ENCODE measurements at places on chromosomes 4 and X.

GRCh38 chr4:163810755-163811154 lies 316.3 kb downstream of the TMA16 start:
- DNase-seq, result no peak

DNA sequence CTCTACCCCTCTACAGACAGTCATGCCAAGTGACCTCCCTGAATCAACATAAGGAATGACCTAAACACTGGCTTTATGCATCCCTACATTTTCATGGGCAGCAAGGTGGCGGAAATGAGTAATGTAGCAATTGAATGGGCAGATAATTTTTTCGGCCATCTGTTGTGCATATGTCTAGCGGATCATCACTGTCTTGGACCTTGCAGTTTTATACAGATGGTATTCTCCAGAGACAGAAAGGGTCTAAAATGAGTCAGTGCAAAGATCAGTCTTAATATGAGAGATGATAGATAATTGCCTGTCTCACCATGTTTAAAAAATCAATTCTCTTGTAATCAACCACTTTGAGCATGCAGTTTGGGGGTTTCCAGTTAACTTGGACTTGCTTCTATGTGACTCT lies 177.3 kb upstream of the DKK2 start:
- no peak for DNase-seq

- DNase-seq, result no peak
Observed at GRCh38 chr4:82266345-82266744, 107.4 kb downstream of the HNRNPD start.

- no peak for DNase-seq
Observed at GRCh38 chr4:108001540-108002135, 11.9 kb downstream of the HADH start.

DNA sequence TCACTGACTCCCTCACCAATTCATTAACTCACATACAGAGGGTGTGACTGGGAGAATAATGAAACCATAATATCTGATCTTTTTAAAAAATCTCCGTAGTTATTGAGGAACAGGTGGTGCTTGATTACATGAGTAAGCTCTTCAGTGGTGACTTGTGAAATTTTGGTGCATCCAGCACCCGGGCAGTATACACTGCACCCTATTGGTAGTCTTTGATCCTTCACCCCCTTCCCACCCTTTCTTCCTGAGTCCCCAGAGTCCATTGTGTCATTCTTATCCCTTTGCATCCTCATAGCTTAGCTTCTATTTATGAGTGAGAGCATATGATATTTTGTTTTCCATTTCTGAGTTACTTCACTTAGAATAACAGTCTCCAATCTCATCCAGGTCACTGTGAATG lies 1143.8 kb downstream of the PCDH19 start:
- DNase-seq, result no peak

DNA sequence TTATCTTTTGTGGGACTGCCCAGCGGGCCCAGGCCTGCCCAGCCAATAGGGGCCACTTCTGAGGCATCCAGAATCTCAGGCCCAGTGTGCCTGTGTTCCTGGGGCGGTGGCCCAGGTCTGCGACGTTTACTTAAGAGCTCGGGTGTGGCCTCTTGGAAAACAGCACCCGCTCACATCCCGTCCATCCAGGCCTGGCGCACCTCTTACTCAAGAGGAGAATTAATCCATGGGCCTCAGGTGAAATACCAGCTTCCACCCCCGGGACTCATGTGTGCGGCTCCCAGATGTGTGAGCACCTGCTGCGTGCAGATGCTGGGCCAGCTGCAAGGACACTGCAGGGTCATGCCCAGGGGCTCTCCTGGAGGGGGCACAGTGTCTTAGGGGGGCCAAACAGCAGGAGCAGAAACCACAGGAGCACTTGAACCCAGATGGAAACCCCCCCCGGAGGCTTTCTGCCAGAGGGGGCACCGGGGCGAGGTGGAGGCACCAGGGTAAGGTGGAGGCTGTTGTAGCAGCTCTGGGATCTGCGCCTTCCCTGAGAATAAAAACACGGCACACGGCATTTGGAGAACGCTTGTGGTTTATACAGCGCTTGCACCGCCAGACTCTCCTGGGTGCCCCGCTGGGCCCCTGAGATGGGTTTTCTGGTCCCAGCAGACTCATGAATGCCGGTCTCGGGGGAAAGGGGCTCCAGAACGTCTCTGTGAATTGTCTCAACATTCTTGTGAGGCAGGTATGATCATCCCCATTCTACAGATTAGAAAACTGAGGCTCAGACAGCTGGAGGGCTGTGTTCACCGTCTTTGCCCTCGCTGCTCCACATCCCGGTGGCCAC lies 2.8 kb downstream of the PSAPL1 start:
- no peak for DNase-seq

DNA sequence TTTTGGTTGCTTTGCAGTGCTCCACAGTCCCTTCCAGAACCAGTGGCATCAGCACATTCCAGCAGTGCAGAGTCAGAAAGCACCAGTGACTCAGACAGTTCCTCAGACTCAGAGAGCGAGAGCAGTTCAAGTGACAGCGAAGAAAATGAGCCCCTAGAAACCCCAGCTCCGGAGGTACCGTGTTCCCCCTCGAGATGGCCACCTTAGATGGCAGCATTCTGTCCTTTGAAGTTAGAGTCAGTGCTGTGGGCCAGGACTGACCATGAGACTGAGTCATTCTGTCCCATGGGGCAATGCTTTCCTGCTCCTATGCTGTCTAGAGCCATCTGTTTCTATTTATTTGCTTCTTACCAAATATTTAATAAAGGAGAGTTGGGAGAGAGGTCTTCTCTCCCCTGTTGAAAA lies 112.3 kb downstream of the KLHL8 start:
- peak; percentile 90 for DNase-seq

- no peak for DNase-seq
Observed at GRCh38 chr4:2646396-2647149, 109.6 kb downstream of the TNIP2 start.

- DNase-seq, result no peak
Observed at GRCh38 chr4:100898844-100899243, 381.0 kb upstream of the EMCN start.

- DNase-seq, result no peak
Observed at GRCh38 chr4:3749081-3749480, 17.1 kb upstream of the ADRA2C start.

DNA sequence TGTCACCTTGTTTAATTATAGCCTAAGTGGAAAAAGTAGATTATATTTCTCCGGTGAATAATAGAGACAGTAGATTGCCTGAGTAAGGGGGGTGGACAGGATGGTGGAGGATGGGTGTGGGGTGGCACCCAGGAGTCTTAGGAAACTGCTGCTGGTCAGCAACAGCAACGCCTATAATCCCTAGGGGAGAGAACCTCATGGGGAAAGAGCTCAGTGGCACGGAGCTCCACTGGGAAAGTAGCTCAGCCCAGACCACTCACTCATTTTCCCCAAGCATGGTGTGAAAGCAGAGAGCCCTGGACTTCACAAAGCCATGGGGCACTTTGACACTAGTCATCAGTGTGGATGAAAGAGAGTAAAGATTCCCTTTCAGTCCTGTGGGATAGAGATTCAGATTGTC lies 31.1 kb downstream of the METTL14 start:
- DNase-seq, result no peak

- no peak for DNase-seq
Observed at GRCh38 chrX:53584891-53585290, 101.6 kb downstream of the HUWE1 start.

DNA sequence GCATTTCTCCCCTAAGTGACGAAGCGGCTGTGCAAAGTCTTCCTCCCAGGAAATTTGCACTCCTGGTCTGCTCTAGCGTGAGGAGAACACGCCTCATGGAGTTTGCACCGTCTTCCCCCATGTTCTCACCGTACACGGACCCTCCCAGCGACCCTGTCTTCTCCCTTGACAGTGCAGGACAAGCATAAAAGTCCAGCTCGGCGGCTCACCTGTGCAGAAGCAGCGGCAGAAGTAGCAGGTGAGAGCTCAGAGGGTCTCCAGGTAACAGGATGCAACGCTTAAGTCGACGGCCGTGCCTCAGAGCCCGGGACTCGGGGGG lies 314 bp downstream of the P2RY8 start:
- DNase-seq, result no peak

DNA sequence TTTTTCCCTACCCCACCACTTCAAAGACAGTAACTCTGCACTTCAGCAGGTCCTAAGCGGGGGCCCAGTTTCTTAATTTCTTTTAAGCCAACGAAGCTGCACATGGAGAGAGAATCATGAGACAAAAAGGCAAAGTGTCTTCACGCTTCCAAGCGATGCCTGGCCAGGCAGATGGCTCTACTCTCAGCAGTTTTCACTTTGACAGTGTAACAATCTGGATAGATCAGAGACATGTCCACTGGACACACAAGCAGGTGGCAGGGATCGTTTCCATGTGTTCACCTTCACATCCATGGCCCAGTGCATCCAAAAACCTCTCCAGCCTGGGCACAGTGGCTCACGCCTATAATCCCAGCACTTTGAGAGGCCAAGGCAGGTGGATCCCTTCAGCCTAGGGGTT lies 27.8 kb downstream of the PPP2R2C start:
- DNase-seq, result no peak

DNA sequence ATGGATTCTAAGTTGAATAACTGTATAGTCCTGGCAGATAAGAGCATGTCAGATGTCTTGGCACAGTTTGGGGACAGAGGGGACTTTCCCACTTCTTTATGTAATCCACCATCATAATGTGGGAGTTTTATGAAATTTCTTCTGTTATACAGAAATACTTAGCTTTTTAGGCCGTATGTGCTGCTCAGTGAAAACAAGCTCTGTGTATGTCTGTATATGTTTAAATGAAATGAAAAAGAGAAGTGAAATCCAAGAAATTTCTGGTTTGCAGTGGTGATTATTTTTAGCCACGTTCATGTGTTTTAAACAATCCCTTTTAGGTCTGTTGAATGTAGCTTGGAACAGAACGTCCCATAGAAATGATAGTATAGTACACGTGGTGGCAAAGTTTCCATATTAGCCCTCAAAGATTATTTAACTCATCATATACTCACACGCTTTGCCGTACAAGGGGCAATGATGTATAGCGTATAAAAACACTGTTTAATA lies 41.0 kb downstream of the GAB1 start:
- no peak for DNase-seq

- DNase-seq, result no peak
Observed at GRCh38 chrX:81411517-81411916, 209.6 kb downstream of the SH3BGRL start.

DNA sequence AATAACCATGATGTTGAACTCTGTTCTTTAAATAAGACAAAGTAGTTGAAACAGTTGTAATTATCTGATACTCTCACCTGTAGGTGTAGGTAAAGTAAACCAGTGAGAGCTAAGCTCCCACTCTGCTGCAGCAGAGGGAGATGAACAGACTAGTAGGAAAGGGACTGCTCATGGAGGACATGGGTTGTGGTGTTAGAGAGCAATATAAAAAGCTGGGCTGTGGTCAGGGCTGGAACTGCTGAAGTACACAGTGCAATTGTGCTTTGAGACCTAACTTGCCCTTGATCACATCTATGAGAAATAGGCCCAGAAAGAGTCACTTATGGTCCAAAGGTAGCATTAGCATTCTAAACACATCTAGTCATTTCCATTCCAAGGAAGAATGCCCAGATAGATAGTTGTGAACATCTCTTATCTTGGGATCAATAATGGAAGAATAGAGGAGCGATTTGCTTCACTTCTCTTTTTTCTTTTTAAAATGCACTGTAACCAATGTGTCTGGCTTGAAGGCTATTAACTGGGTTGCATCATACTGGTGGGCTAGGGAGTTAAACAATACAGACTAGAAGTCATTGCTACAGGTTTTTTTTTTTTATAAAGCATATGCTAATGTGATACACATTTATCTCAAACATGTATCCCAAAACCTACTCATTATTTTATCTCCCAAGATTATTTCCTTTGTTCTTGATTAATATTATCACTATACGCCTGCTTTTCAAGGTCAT lies 251.3 kb upstream of the CENPE start:
- no peak for DNase-seq

GRCh38 chr4:74426101-74426500 lies 18.8 kb upstream of the AREG start:
- DNase-seq, result peak; percentile 89

DNA sequence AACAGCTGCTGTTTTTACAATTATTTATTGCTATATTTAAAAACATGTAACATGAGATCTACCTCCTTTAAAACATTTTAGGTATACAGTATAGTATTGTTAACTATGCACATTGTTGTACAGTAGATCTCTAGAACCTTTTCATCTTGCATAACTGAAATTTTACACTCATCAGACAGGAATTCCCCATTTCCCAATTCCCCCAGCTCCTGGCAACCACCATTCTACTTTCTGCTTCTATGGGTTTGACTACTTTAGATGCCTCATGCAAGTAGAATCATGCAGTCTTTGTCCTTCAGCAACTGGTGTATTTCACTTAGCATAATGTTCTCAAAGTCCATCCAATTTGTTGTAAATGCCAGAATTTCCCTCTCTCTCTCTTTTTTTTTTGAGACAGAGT lies 9.7 kb upstream of the LSM6 start:
- DNase-seq, result peak; percentile 63

DNA sequence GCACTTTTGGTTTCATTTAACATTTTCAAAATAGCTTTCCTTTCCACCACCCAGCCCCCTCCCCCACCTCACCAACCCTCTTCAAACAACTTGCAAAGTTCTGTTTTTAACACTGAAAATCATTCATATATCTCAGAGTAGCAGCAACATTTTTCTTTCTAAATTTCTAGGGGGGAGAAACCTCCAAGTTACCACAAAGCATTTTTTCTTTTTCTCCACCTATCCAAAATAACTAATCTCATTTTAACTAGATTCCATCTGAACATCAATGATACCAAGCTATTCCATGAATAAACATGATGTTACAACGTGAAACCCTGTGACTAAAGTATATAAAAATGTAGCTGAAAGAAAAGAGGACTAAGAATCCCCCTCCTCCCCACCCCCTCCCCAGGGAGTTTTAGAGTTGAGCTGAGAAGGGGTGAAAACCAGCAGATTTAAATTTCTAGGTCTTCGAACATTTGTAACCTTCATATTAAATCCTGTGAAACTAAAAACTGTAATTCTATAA lies 5.2 kb downstream of the LDB2 start:
- DNase-seq, result peak; percentile 3

GRCh38 chrX:141969706-141970105 lies 66.0 kb downstream of the MAGEC1 start:
- no peak for DNase-seq

DNA sequence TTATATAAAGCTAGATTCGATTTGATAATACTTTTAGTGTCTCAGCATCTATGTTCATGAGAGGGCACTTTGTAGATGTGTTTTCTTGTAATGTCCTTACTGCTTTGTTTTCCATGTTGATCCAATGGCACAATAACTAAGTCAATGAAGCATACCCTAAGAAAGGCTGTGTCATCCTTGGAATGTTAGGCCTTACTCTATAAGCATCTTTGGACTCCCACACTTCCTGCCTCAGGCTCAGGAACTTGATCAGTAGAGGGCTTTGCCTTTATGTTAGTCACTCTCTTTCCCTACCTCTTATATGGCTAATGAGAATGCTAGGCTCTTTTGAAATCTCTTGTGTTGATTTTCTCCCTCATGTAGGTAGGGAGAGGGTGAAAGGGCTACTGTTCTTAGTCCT lies 33.2 kb upstream of the EDA2R start:
- no peak for DNase-seq

Measured in fibroblast of gingiva (primary cell).